ENCODE measurements at places on chromosomes 3 and 15. TPM values are rescaled to one million over a fixed set of nuclear protein-coding genes. Genes with fewer than 3 reads are reported as not detected.

Gene HRH1
- 19.3 TPM for total RNA-seq

Gene SYNPR
- 9.9 TPM for total RNA-seq

Gene SLC28A2
- not detected for total RNA-seq

Gene ANO10
- total RNA-seq: 39.6 TPM
